ENCODE measurements at places on chromosomes 5 and 9. TPM values are rescaled to one million over a fixed set of nuclear protein-coding genes. Genes with fewer than 3 reads are reported as not detected.

HTR1A gene
- not detected for total RNA-seq

WASHC1 gene
- total RNA-seq, result 24.0 TPM

PCDHGA10 gene
- total RNA-seq, result 5.1 TPM

AGXT2 gene
- 8.0 TPM for total RNA-seq

DNA sequence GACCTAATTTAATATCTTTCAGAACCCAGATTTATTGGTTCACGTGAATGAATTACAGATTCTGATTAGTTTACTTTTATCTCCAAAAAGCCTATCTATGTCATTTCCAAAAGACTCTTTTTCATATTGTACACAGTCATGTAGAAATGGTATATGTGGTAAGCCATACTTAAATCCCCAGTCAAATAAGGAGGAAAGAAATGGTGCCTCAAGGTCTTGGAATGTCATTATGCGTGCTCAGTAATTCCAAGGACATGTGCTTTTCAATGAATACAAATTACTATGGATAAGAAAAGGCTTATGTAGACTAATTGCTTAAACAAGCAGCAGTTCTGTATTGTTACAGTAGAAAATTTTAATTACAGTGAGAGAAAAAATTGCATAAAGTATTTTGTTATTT, 64.1 kb upstream of the TYRP1 start:
- H3K4me3 ChIP-seq, result no peak overlapping the region
- no peak overlapping the region for H3K27ac ChIP-seq
- H3K4me1 ChIP-seq, result peaks cover 2% of the 10 kb centered on the region
- DNase-seq, result no peak

All from kidney (tissue), 22 donors.